ENCODE measurements at places on chromosomes 13 and 19. TPM values are rescaled to one million over a fixed set of nuclear protein-coding genes. Genes with fewer than 3 reads are reported as not detected.

The SHFL gene
- total RNA-seq: 21.2 TPM

The RGL3 gene
- total RNA-seq: 35.2 TPM

The SIGLEC5 gene
- 1.6 TPM for total RNA-seq

The PDX1 gene
- not detected for total RNA-seq

The NACC1 gene
- total RNA-seq: 94.8 TPM

The JAK3 gene
- 18.8 TPM for total RNA-seq

The XRCC1 gene
- total RNA-seq: 26.5 TPM

The PSG7 gene
- total RNA-seq: not detected

The EXOC3L2 gene
- total RNA-seq: 1.7 TPM

The ATP4A gene
- not detected for total RNA-seq

The ZNF582 gene
- total RNA-seq: 4.4 TPM

The FPR2 gene
- total RNA-seq: 7.3 TPM

The CPB2 gene
- not detected for total RNA-seq

The NECTIN2 gene
- 90.4 TPM for total RNA-seq

The UBE2S gene
- 25.6 TPM for total RNA-seq

The KLK8 gene
- total RNA-seq: not detected

The GPR4 gene
- 11.0 TPM for total RNA-seq

The LILRB2 gene
- 9.1 TPM for total RNA-seq

The DACT3 gene
- 14.0 TPM for total RNA-seq

The DYRK1B gene
- total RNA-seq: 25.6 TPM

The B9D2 gene
- 10.2 TPM for total RNA-seq

The STOML3 gene
- 9.8 TPM for total RNA-seq

The DNAJB1 gene
- total RNA-seq: 115 TPM

The SELENOV gene
- not detected for total RNA-seq

The SERTAD1 gene
- 10.8 TPM for total RNA-seq

The ZNF135 gene
- 4.6 TPM for total RNA-seq

The SLITRK6 gene
- total RNA-seq: 26.7 TPM

The NMRK2 gene
- not detected for total RNA-seq

The LHFPL6 gene
- 115 TPM for total RNA-seq

The WDR87 gene
- total RNA-seq: not detected

The SULT2A1 gene
- 0.15 TPM for total RNA-seq

The CALR3 gene
- total RNA-seq: not detected

All from lung (tissue), 17 donors.